Fibroblast of skin of right biceps (primary cell): ENCODE measurements at places on chromosomes 1 and 21.
A peak's percentile ranks its signal among the peaks of the same experiment; 100 is the strongest.

- no peak for DNase-seq
Measured at GRCh38 chr1:110336300-110337039, 2.7 kb upstream of the RBM15 start.

DNA sequence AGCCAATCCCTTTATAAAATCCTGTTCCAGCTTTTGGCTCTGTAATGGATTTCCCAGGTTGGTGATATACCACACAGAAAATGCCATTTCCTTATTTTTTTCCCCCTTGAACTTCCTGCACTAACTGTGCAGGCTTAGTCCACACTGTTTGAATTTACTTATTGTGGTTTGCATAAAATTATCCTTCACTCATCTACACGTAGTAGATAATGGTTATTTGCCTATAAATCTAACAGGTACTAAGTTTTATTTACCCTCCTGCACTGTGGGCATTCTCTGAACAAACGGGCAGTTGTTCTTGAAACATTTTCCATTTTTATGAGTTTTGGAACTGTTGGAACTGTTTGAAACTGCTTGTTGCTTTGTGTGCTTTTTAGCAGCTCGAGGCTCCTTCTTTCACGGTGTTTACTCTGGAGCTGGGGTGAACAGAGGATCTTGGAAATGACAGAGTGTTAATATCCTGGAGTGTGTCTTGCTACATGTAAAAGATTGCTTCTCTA lies 23.0 kb upstream of the KIFAP3 start:
- DNase-seq, result no peak

DNA sequence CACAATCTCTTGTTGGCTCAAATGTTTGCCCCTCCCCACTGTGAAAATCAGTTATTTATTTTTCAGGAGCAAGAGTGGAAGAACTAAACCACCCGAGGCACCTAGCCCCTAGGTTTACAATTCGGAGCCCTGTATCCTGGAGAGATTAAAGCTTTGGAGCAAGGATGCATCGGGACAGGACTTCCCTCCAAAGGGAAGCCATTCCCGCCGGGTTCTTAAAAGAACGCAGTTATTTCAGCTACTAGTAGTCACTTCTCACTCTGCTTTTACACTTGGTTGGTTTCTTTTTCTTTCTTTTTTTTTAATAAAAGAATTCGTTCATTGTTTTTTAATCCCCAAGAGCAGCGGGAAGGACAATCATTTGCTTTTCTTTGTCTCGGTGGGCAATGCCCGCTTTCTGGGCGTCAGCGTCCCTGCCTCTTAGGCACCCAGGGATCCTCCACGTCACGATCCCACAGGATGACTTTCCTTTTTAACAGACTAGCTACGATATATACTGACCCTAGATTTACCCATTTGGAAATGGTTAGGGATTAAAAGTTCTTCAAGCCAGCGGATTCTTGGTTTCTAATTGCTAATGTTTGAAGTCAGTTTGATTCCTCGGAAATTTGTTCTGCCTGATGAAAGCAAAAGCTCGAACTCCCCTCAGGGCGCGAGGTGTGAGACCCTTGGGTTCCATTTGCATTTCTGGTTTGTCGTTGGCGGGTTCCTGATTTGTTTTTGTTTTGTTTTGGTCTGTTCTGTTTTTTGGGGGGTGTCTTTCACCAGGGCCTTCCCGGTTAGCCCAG lies 9.0 kb downstream of the TBX15 start:
- DNase-seq, result peak; percentile 70

DNA sequence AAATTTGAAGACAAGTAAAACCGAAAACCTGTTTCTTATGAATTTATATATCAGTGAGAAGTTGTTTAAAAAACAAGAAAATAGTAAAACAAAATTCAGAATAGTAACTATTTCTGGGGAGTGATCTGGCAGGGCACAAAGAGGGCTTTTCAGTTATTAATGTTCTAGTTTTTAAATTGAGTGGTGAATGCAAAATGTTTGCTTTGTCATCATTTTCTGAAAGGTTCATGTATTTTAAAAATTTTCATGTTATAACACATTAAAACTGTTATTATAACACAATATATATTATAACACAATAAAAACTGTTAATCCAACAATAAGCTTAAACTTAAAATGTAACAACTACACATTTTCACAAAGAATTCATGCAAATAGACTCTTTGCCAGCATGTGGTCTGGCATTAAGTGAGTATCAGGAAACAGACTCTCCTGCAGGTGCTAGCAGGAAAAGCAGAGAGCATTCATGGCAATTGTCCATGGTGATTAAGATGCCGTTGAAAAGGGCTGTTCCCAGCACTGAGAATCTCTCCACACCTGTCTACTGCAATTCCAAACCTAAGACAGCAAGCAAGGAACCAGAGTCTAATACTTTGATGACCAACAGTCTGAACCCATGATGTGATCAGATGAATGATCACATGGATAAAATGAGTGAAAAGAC lies 204.9 kb downstream of the TBX15 start:
- no peak for DNase-seq

GRCh38 chr1:165152727-165153126 lies 203.8 kb downstream of the LMX1A start:
- no peak for DNase-seq

DNA sequence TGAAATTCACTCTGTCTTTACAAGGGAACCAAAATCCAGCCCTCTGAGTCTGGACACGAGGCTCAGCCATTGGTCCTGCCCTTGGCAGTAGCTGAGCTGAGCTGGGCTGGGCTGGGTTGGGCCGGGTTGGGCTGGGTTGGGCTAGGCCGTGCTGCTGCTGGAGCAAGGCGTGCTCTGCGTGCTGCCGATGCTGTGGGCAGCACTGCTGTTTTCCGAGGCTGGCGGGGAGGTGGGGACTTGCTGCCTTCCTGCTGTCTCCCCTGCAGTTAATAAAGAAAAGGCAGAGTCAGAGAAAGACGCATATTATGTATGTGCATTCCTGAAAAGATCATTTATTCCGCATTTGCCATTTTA lies 182.9 kb downstream of the CDC7 start:
- DNase-seq, result no peak

GRCh38 chr1:228871314-228872061 lies 136.2 kb downstream of the RHOU start:
- no peak for DNase-seq
